ENCODE measurements at places on chromosomes 6 and 20.

- DNase-seq: no peak
Measured at GRCh38 chr6:73608761-73609160, 45.0 kb downstream of the SLC17A5 start.

DNA sequence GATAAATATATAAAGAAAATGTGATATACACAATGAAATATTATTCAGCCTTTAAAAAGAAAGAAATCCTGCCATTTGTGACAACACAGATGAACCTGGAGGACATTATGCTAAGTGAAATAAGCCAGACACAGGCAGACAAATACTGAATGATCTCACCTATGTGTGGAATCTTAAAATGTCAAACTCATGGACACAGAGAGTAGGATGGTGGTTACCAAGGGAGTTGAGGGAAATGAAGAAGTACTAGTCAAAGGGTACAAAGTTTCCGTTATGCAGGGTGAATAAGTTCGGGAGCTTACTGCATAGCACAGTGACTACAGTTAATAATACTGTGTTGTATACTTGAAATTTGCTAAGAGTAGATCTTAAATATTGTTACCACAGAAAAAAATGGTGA, 14.6 kb upstream of the DEFB132 start:
- no peak for DNase-seq

DNA sequence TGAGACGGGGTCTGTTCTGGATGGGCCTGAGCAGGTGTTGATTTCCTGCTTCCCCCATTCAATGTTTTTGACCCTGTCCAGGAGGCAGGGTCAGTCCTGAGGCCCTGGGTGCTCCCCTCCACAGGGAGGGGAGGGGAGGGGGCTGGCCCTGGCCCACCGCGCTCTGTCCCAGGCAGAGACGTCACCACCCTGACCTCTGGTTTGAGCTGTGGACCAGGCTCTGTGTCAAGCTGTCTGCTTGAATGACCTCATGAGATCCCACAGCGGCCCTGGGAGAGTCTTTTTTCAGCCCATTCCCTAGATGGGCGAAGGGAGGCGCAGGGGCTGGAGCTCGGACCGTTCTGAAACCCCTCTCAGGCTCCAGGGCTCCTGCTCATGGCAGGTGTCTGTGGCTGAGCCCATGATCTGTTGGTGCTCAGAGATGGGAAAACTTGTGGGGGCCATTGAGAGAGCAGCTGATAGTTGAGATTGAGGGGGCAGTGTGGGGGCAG, 8.9 kb upstream of the LKAAEAR1 start:
- no peak for DNase-seq

DNA sequence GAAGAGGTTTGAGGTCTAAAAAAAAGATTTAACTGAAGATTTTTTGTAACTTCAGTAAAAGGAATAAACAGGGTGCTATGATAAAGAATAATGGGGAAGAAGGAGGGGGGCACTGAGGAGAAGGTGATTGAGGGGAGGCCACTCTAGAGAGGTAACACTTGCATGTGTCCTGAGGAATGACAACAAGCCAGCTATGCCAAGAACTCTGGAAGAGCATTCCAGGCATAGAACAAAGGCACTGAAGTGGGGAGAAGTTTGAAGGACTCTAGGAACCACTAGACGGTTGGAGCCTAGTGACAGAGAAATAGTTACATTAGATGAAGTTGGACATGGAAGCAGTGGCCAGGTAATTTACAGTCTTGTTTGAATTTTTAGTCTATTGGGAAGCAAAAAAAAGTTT, 10.8 kb upstream of the SF3B5 start:
- no peak for DNase-seq

GRCh38 chr6:164102693-164103092, 688.2 kb downstream of the QKI start:
- DNase-seq: no peak

DNA sequence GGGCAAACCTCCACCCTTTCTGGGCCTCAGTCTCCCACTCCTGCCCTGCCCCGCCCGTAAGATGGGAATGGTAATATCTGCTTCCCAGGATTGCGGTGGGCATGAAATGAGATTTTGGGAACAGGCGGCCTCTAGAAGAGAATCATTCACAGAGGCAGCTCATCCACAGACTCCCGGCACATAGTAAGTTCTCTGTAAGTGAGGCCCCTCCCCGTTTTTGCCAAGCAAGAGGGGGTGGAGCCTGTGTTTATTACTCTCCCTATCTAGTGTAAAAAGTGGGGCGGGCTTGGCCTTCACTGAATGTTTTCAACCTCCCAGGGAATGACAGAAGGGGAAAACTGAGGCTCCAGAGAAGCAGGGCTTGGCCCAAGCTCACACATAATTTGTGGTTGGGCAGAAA, 20.0 kb downstream of the SUN5 start:
- DNase-seq: no peak

- DNase-seq: peak; percentile 61
Measured at GRCh38 chr6:90610751-90611542, 24.1 kb upstream of the MAP3K7 start.

- no peak for DNase-seq
Measured at GRCh38 chr6:75381877-75382633, 97.5 kb upstream of the TMEM30A start.

GRCh38 chr6:40778918-40779317, 191.8 kb upstream of the LRFN2 start:
- DNase-seq: no peak

DNA sequence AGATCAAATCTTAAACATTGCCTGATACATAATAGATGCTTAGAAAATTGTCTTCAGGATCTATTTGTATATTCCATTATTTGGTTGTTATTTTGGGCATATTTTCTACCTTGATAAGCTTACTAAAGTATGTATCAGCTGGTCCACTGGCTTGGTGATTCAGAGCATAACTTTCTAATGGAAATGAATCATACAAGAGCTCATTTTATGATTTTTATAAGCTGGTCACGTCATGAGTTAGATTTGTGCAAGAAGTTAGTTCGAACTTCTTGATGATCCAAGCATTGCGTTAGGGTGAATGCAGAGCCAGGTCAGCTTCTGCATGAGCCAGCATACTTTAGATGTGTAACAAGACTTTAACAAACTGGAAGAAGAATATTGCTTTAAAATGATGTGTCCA, 144.5 kb upstream of the FLRT3 start:
- no peak for DNase-seq

- DNase-seq: no peak
Measured at GRCh38 chr6:117600008-117600743, 2.1 kb downstream of the GOPC start.

- peak; percentile 29 for DNase-seq
Measured at GRCh38 chr6:134398453-134398852, 80.5 kb upstream of the SGK1 start.

- no peak for DNase-seq
Measured at GRCh38 chr6:133835901-133836300, 53.0 kb upstream of the TCF21 start.

DNA sequence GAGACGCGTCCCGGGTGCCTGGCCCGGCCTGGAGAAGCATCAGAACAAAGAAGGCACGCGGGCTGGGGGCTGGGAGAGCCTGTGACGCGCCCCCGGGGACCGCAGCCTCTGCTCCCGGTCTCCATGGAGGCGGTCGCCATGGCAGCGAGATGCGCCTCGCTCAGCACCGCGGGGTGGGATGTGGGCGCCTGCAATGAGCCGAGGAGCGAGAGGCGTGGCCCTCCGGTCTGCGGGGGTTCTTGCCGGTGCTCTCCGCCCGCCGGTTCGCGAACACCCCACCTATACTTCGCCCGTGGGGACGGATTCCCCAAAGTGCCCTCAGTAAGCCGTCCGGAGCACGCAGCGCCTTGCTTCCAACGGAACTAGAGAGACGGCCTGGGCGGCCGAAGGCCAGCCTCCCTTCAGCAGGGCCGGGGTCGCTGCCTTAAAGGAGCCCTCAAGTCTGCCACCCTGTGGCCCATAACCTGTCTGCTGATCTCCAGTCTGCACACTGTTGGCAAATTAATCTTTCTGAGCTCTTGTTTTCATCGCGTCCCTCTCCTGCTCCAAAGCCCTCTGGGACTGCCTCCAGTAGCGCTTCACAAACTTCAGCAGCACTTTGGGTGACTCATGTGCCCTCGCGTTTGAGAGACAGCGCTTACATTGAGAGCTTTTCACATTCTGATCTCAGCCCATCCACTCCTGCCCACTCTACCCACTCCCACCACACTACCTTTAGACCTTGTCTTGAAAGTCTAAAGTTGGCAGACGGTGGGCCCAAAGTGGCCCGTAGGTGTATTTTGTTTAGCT, 983 bp upstream of the ADISSP start:
- DNase-seq: peak; percentile 85

DNA sequence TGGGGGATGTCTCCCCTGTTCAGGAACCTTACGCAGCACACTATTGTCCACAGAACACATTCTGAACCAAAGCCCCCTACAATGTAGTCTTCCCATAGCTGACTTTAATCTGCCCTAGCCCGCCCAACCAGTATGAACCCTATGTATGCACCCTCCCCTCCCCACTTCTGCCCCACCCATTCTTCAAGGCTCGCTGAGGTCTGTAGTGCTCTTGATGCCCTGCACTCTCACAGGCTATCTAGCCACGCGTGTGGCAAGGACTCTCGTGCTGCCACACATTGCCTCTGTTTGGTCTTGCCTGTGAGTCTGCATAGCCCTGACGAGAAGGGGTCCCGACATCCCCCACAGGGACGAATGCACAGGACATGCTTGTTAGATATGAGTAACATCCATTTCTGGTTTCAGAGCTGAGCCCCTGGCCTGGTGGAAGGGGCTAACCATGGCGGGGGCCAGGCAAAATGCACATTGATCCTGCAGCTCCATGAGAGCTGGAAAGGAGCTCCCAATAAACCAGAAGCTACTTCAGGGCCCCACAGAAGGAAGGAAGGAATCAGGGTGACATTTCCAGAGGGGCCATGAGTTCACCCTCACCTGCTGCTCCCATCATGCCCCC, 22.6 kb downstream of the MOCS1 start:
- DNase-seq: no peak

GRCh38 chr6:37779111-37779800, 40.3 kb upstream of the ZFAND3 start:
- no peak for DNase-seq

DNA sequence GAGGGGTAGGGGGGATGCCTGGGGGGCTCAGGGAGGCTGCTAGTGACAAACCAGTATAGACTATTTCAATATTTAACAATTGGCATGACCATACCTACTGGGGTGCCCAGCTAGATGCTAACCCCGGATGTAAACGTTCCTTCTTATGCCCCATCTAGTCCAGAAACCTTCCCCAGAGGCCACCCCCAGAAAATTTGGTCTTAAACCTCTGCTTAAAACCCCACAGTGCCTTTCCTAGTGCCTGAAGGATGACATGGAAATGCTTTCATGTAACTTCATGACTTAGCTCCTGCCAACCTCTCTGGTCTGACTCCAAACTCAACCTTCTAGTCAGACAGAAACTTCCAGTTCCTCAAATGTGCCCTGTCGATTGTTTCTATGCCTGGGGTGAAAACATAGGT, 52.0 kb downstream of the JPH2 start:
- DNase-seq: peak; percentile 35

DNA sequence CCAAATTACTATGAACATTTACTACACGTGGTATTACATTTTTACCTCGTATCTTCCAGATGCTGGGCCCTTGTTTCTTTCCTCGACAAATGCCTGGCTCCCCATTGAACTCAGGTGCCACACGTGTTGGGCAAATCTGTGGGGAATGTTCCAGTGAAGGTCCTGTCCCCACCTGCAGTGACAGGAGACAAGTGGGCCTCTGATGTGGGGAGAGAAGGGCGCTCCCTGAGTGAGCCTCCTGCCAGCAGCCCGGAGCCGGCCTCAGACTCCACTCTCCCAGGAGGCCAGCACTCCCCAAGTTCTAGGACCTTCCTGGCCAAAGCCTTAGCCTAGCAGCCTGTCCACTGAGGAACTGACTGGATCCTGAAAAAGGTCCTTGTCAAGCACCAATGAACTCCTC, 21.7 kb upstream of the SCML4 start:
- DNase-seq: no peak

GRCh38 chr6:52545406-52546119, 31.3 kb downstream of the TRAM2 start:
- no peak for DNase-seq

All from activated T-cell treated with anti-CD3 and anti-CD28 coated beads, Interleukin-2, amount 50 U/mL, for 48 hours (primary cell).